ENCODE measurements at places on chromosomes 13 and 19.

DNA sequence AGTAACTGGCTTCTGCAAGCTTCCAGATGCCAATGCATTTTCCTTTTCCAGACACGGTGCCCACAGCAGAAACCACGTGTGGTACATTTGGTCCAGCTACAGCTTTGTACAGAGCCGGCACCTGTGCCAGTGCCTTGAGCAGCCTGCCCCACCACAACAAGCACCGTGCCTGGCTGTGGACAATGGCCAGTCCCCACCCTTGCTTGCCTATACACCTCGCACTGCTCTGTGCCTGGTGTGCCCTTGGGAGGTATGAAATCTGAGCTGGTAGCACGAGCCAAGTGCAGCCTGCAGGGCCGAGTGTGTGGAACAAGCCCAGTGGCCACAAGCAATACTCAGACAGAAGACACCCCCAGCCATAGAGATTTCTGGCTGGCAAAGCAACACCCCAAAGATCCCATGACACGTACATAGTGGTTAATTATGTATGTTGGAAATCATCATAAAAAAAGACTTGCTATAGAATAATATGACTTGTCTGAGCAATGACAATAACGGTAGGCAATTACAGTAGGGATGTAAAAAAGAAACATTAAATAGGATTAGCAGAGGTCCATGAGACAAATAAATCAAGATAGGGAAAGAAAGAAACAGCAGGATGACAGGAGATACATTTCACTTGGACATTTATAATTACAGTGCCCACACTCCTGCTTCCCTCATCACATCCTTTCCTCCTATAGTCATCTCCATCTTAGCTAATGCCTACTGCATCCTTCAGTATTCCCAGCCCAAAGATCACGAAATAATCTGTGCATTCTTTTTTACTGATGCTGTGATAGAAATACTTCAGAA, 1399.5 kb downstream of the PCDH9 start:
- no peak for DNase-seq

GRCh38 chr13:98557937-98558792, 18.7 kb downstream of the STK24 start:
- no peak for DNase-seq

- peak; percentile 84 for DNase-seq
Observed at GRCh38 chr19:46487802-46488445, 7.7 kb downstream of the PNMA8B start.

DNA sequence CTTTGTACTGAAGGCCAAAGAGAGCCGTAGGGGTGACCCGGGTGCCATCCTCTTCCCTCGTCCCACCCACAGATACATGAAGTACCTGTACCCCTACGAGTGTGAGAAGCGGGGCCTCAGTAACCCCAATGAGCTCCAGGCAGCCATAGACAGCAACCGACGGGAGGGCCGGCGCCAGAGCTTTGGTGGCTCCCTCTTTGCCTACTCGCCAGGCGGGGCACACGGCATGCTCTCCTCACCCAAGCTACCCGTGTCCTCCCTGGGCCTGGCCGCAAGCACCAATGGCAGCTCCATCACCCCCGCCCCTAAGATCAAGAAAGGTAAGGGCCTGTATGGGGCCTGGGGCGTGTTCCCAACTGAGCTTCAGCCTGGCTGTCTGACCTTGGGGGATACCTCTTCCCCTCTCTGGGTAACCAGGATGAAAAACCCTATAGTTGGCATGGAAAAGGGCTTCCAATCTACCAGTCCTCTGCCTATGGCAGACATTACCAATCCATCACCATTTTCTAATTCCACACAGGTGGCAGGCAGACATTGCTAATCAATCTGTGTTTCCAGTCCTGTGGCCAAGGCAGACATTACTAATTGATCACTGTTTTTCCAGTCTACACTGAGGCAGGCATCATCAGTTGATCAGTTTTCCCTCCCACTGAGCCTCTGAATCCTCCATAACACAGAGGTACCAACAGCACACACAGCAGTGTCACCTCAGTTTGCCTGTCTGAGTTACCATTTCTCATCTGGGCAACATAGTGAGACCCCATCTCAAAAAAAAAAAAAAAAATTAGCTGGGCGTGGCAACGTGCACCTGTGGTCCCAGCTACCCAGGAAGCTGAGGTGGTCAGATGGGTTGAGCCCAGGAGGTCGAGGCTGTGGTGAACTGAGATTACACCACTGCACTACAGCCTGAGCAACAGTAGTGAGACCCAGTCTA, 19.1 kb upstream of the WDR18 start:
- DNase-seq: no peak

- no peak for DNase-seq
Observed at GRCh38 chr19:49340069-49340864, 5.1 kb downstream of the CD37 start.

- no peak for DNase-seq
Observed at GRCh38 chr13:40024204-40024966, 368.9 kb downstream of the COG6 start.

GRCh38 chr19:13329766-13330165, 176.5 kb downstream of the CACNA1A start:
- no peak for DNase-seq

DNA sequence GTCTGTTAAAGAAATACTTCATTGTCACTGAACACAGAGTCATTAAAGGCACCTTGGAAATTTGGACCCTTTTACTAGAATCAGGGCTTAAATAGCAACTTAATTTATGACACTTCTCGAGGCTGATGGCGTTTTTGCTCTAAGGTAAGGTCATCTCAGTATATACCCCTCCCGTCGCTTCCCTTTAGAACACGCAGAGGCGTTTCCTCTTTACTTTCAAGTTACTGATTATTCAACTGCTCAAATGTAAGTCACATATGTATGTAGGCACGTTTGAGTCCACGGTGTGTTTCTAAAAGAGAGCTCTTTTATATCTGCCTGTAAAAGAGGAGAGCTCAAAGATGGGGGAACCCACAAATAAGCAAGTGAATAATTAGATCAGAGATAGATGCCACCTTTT, 181.5 kb downstream of the TSHZ3 start:
- DNase-seq: no peak

- no peak for DNase-seq
Observed at GRCh38 chr13:33119022-33119781, 103.0 kb downstream of the KL start.

GRCh38 chr19:7689165-7689564, 8.5 kb downstream of the TRAPPC5 start:
- DNase-seq: no peak

DNA sequence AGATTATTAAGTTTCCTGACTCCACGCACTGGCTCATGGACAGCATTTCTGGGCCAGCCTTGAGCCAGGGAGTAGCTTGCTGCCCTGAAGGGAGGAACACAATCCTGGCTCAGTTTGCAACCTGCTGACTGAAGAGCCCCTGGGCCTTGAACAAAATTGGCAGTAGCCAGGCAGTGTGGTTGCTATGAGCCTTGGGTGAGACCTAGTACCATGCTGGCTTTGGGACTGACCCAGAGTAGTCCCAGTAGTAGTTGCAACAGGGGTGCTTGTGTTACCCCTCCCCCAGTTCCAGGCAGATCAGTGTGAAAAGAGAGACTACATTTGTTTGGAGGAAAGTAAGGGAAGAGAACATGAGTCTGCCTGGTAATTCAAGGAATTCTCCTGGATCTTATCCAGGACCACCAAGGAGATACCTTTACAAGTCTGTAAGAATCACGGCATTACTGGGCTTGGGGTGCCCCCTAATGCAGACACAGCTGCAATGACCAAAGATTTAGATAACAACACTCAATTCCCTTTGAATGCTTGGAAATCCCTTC, 22.0 kb downstream of the ITGBL1 start:
- no peak for DNase-seq

- no peak for DNase-seq
Observed at GRCh38 chr13:34764246-34764645, 177.8 kb upstream of the NBEA start.

- no peak for DNase-seq
Observed at GRCh38 chr13:70960841-70961443, 852.7 kb upstream of the KLHL1 start.
